ENCODE measurements at places on chromosomes 1 and 21. TPM values are rescaled to one million over a fixed set of nuclear protein-coding genes. Genes with fewer than 3 reads are reported as not detected.

Gene PSMB2
- 40.2 TPM for total RNA-seq

Gene MACO1
- 26.8 TPM for total RNA-seq

Gene GRHL3
- 0.35 TPM for total RNA-seq

Gene CDA
- total RNA-seq = 2.9 TPM

DNA sequence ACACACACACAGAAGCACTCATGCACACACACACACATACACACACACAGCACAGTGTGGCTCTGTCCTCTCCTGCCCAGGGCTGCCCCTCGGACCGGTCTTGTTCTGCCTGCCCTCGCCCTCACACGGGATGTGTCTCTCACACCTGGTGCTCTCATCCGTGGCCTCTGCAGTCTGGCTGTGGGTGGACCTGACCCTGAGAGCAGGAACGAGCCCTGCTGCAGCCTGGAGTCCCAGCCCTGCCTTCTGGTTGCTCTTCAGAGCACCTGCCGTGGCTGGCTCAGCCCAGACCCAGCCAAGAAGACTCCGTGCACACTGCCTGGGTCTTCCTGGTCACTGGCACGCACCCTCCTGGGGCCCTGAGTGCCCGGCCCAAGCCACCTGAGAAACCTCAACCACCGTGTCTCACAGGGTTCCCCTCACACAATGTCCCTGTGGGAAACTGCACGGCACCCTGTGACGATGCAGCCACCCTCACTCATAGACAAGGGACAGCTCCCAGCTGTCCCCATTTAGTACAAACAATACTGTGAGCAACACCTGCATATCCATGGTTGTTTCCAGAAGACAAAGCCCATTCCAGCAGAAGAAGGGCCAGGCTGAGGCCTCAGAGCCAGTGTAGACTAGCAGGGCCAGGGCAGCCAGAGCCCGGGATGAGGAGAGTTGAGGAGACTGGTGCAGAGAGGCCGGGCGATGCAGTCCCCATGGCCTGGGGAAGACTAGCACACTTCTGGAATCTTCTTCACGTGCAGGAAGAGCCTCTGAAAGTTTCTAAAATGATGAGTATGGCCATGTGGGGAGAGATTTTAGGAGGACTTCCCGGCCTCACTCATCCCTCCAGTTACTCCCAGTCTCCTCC is 234.0 kb downstream of the NPHP4 start:
- no peaks in the 10 kb centered on the region for H3K36me3 ChIP-seq
- no peak for DNase-seq
- no peak overlapping the region for H3K27ac ChIP-seq
- H3K4me1 ChIP-seq = no peaks in the 10 kb centered on the region
- H3K4me3 ChIP-seq = no peak overlapping the region

DNA sequence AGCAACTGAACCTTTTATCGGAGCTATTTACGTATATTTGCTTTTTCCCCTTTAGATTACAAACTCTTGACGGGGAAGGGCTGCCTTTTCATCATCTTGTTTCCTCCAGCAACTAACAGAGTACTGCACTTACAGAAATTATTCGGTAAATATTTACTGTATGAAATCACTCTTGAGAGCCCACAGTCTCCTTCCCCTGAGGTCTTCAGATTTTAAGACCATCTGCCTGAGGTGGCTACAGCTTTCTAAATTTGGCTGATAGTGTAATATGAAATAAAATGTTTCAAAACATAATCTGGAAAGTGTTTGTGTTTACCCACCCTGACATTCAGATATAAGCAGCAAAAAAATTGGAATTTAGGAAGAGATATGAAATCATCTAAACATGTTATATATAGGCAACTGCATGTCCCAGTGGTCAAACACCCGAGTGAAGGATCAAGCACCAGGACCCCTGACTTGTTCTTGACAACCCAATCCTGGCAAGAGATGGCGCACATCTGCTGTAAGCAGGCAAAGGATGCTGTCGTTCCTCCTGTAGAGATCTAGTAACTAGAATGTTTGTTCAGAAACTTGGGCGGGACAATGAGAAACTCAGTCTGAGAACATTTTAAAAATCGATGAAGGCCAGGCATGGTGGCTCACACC is 60.9 kb downstream of the SIPA1L2 start:
- H3K4me1 ChIP-seq = no peaks in the 10 kb centered on the region
- no peaks in the 10 kb centered on the region for H3K27me3 ChIP-seq
- no peak for DNase-seq
- no peaks in the 10 kb centered on the region for H3K36me3 ChIP-seq

DNA sequence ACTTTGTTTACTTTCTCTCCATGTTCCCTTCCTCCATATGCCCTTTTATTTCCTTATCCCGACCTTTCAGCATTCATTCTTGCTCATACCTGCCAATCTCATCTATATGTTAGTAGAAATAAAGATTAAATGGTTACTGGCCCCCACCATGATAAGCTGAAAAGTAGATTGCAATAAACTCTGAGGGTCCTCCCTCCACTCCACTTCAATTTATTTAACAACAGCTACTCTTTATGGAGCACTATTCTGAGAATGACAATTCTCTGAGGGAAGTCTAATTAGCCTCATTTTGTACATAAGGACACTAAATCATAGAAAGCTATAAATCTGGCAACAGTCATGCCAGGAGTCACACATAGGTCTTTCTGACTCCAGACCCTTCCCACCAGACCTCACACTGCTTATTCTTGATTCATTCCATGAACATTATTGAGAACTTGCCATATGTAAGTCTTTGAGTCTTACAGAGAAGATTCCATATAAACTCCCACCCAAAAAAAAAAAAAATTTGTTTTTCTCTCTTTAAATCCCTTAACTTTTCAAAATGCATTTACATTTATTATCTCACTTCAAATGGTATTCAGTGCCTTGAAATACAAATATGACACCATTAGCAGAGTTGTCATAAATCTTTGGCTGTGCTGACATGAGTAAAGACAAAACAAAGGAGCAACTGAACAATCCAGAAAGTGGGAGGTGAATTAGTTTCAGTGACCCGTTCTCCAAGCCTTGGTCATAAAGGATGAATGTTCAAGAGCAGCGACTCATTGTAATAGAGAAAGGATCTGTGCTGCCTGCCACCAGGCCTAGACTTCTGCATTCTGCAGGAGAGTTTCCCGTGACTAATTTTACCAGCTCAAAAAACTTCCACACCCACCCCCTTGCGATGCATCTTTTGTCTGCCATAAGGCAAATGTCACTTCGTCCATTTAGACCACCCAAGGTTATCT is 28.5 kb downstream of the PALMD start:
- no peak for DNase-seq
- no peak overlapping the region for H3K4me3 ChIP-seq
- no peaks in the 10 kb centered on the region for H3K27me3 ChIP-seq
- no peaks in the 10 kb centered on the region for H3K36me3 ChIP-seq

DNA sequence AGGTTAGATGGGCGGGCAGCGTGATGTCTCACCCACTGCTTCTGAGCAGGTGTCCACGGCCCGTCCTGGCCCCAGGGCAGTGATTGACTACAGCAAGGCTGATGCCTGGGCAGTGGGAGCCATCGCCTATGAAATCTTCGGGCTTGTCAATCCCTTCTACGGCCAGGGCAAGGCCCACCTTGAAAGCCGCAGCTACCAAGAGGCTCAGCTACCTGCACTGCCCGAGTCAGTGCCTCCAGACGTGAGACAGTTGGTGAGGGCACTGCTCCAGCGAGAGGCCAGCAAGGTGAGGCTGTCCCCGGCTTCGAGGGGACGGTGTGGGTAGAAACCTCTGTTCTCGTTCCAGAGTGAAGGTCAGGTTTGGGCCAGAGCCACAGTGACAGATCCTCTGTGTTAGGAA is 12.2 kb downstream of the DDOST start:
- no peak overlapping the region for H3K4me3 ChIP-seq
- H3K27ac ChIP-seq = no peak overlapping the region
- H3K4me1 ChIP-seq = no peaks in the 10 kb centered on the region
- H3K27me3 ChIP-seq = no peaks in the 10 kb centered on the region
- DNase-seq = no peak

DNA sequence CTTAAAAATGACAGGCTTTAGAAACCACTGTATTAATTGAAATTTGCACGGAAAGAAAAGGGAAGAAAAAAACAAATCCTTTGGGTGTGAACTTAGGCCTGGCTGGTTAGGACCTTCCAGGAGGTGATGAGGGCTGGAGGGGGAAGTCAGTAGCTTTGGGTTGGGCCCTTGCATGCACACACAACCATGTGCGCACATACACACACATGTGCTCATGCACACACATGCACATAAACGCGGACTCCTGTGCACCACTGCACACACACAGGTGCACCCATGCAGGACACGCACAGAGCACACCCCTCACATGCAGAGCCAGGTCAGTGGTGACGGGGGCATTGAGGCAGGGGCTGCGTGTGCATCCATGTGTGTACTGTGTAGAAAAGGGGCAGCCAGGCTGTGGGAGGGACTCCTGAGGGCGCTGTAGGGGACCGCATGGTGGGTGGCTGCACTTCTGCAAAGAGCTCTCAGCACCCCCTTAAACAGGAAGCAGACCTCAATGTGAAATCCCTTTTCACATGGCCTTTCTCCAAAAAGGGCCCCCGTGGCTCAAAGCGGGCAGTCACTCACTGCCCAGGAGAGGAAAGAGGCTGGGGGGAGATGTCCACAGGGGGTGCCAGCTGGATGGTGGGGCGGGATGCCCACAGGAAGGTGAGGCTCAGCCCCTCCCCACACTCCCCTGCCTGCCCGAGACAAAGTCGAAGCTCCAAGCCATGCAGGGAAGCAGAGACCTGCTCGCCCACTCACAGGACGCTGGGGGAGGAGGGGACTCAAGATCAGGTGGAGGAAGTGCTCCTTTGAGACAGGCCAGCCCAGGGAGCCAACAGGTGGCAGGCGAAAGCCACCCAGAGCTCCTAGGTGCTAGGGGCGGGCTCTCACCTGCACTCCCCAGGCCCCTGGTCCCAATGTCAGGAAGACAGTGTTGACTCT is 95.2 kb downstream of the ITPKB start:
- DNase-seq = peak; percentile 16
- H3K4me3 ChIP-seq = no peak overlapping the region
- H3K4me1 ChIP-seq = no peaks in the 10 kb centered on the region
- no peaks in the 10 kb centered on the region for H3K27me3 ChIP-seq

GRCh38 chr1:232333419-232333767 is 296.5 kb downstream of the SIPA1L2 start:
- H3K27me3 ChIP-seq = no peaks in the 10 kb centered on the region
- H3K27ac ChIP-seq = no peak overlapping the region
- no peaks in the 10 kb centered on the region for H3K4me1 ChIP-seq
- DNase-seq = no peak
- no peaks in the 10 kb centered on the region for H3K36me3 ChIP-seq
- H3K4me3 ChIP-seq = no peak overlapping the region

DNA sequence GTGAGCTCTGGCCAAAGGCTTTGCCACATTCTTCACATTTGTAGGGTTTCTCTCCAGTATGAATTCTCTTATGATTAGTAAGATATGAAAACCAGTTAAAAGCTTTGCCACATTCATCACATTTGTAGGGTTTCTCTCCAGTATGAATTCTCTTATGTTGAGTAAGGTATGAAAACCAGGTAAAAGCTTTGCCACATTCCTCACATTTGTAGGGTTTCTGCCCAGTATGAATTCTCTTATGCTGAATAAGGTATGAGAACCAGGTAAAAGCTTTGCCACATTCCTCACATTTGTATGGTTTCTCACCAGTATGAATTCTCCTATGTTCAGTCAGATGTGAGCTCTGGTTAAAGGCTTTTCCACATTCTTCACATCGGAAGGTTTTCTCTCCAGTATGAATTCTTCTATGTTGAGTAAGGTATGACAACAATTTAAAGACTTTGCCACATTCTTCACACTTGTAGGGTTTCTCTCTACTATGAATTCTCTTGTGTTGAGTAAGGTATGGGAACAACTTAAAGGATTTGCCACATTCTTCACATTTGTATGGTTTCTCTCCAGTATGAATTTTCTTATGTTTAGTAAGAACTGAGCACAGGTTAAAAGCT is 20.7 kb downstream of the ZNF695 start:
- H3K27me3 ChIP-seq = no peaks in the 10 kb centered on the region
- no peak for DNase-seq
- H3K4me1 ChIP-seq = no peaks in the 10 kb centered on the region
- H3K36me3 ChIP-seq = no peaks in the 10 kb centered on the region
- H3K4me3 ChIP-seq = no peak overlapping the region

- H3K27ac ChIP-seq = no peak overlapping the region
- H3K4me3 ChIP-seq = no peak overlapping the region
- no peak for DNase-seq
- H3K36me3 ChIP-seq = no peaks in the 10 kb centered on the region
These were observed 29.8 kb upstream of the RCOR3 start for GRCh38 chr1:211229365-211229759.

- H3K27ac ChIP-seq = no peak overlapping the region
- no peaks in the 10 kb centered on the region for H3K4me1 ChIP-seq
- no peaks in the 10 kb centered on the region for H3K27me3 ChIP-seq
- DNase-seq = no peak
These were observed 40.1 kb downstream of the DSTYK start for GRCh38 chr1:205171369-205171768.

Data from uterus (tissue), 4 donors.